ENCODE measurements at places on chromosomes 7 and 10. TPM values are rescaled to one million over a fixed set of nuclear protein-coding genes. Genes with fewer than 3 reads are reported as not detected.

FFAR4 gene
- total RNA-seq: not detected

PRRT4 gene
- total RNA-seq: 0.22 TPM

AMPH gene
- not detected for total RNA-seq

RTKN2 gene
- total RNA-seq: 1.7 TPM

MYO3A gene
- total RNA-seq: not detected

OR2A42 gene
- not detected for total RNA-seq

CTAGE4 gene
- 1.8 TPM for total RNA-seq

OR6B1 gene
- not detected for total RNA-seq

BEND7 gene
- total RNA-seq: not detected

GRCh38 chr7:77862691-77863090 is 64.1 kb downstream of the PHTF2 start:
- no peak for DNase-seq
- no peaks in the 10 kb centered on the region for H3K27me3 ChIP-seq
- no peak overlapping the region for H3K27ac ChIP-seq
- H3K36me3 ChIP-seq: no peaks in the 10 kb centered on the region

GRCh38 chr10:16242859-16243613 is 193.8 kb upstream of the PTER start:
- H3K4me1 ChIP-seq: no peaks in the 10 kb centered on the region
- H3K27ac ChIP-seq: no peak overlapping the region
- no peak overlapping the region for H3K4me3 ChIP-seq

- DNase-seq: no peak
- no peaks in the 10 kb centered on the region for H3K27me3 ChIP-seq
- no peak overlapping the region for H3K4me3 ChIP-seq
- peak overlapping the region; percentile 31 for H3K27ac ChIP-seq
- no peaks in the 10 kb centered on the region for H3K4me1 ChIP-seq
These were observed 76.0 kb downstream of the HIP1 start for GRCh38 chr7:75662579-75663301.

GRCh38 chr10:131911451-131911850 is 10.6 kb downstream of the PPP2R2D start:
- no peaks in the 10 kb centered on the region for H3K27me3 ChIP-seq
- DNase-seq: no peak
- H3K4me1 ChIP-seq: peaks cover 67% of the 10 kb centered on the region
- H3K27ac ChIP-seq: no peak overlapping the region
- H3K4me3 ChIP-seq: no peak overlapping the region
- H3K36me3 ChIP-seq: no peaks in the 10 kb centered on the region

- no peaks in the 10 kb centered on the region for H3K4me1 ChIP-seq
- H3K27me3 ChIP-seq: peaks cover 13% of the 10 kb centered on the region
- no peak overlapping the region for H3K4me3 ChIP-seq
- no peaks in the 10 kb centered on the region for H3K36me3 ChIP-seq
- no peak for DNase-seq
- no peak overlapping the region for H3K27ac ChIP-seq
These were observed 63.6 kb downstream of the INSIG1 start for GRCh38 chr7:155361346-155361680.

DNA sequence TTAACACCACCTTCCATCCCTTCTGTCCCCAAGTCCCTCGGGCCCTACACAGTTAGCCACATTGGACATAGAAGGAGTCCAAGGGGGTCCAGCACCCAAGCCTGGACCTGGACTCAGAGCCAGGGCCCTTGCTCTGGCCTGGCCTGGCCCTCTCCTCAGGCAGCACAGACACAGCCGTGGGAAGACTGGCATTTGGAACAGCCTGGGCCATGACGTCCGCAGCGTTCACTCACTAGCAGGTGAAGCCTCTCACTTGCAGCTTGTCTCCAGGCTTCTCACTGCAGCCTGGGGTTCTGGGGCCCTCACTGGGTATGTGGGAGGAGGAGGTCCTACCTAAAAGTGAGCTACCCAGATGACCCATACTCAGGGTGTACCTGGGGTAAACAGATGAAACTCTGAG is 33.7 kb upstream of the AQP1 start:
- no peak overlapping the region for H3K27ac ChIP-seq
- no peaks in the 10 kb centered on the region for H3K36me3 ChIP-seq
- no peak for DNase-seq

- H3K27ac ChIP-seq: no peak overlapping the region
- no peak overlapping the region for H3K4me3 ChIP-seq
These were observed 5.7 kb upstream of the GLCCI1 start for GRCh38 chr7:7962851-7963250.

DNA sequence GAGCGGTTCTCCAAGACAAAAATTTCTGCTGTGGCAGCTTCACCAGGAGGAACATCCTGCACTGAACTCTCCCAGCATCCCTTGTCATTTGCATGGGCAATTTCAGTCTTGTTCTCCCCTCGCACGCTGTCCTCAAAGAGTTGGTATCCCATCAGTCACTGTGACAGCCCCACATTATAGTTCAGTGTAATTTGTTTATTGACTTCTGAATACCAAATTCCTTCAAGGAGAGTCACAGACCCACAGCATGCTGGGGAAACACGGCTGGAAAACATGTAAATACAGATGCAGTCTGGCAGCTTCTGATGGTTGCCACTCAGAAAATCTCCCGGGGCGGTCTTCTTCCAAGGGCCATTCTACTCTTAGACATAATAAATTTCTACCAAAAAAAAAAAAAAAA is 151.0 kb upstream of the NEBL start:
- DNase-seq: no peak
- no peaks in the 10 kb centered on the region for H3K4me1 ChIP-seq
- no peak overlapping the region for H3K4me3 ChIP-seq
- H3K27me3 ChIP-seq: no peaks in the 10 kb centered on the region
- H3K36me3 ChIP-seq: no peaks in the 10 kb centered on the region
- H3K27ac ChIP-seq: no peak overlapping the region

- no peak overlapping the region for H3K27ac ChIP-seq
- no peaks in the 10 kb centered on the region for H3K4me1 ChIP-seq
- H3K4me3 ChIP-seq: no peak overlapping the region
These were observed 8.3 kb downstream of the CDK14 start for GRCh38 chr7:90604383-90604782.

GRCh38 chr10:31395695-31396094 is 76.7 kb downstream of the ZEB1 start:
- no peak for DNase-seq
- no peak overlapping the region for H3K27ac ChIP-seq
- H3K36me3 ChIP-seq: no peaks in the 10 kb centered on the region
- H3K27me3 ChIP-seq: no peaks in the 10 kb centered on the region

DNA sequence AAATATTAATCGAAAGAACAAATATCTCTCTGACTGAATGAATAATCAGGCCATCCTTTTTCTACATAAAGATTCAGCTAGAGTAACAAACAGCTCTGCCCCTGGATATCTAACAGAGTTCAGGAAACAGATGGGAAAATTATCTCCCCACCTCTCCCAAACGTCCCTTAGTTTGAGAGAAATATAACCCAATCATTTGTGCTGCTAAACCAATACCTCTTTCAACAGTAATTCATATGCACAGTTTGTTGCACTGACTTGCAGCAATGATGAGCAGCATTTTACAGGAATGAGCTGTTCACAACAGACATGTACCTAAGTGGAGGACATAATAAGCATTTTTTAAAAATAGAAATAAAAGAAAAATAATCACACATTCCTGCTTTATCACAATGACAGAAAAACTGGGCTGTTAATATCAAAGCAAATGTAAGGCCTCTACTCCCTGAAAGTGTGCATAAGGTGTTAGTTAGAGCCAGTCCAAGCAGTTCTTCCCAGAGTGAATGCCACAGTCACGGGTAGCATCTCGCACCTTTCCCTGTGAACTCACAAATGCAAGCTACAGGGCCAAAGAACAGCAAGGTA is 2.3 kb downstream of the CREB3L2 start:
- no peak overlapping the region for H3K4me3 ChIP-seq
- no peak overlapping the region for H3K27ac ChIP-seq
- H3K4me1 ChIP-seq: peaks cover 30% of the 10 kb centered on the region
- H3K36me3 ChIP-seq: no peaks in the 10 kb centered on the region
- no peak for DNase-seq

- H3K27me3 ChIP-seq: no peaks in the 10 kb centered on the region
- peak; percentile 30 for DNase-seq
- H3K36me3 ChIP-seq: no peaks in the 10 kb centered on the region
- peaks cover 12% of the 10 kb centered on the region for H3K4me1 ChIP-seq
- peak overlapping the region; percentile 61 for H3K27ac ChIP-seq
These were observed 557 bp downstream of the TMEM120A start for GRCh38 chr7:75993689-75994387.

GRCh38 chr7:131844369-131844768 is 287.9 kb upstream of the PODXL start:
- H3K36me3 ChIP-seq: no peaks in the 10 kb centered on the region
- no peak overlapping the region for H3K4me3 ChIP-seq
- H3K27ac ChIP-seq: no peak overlapping the region
- H3K27me3 ChIP-seq: no peaks in the 10 kb centered on the region
- DNase-seq: no peak
- no peaks in the 10 kb centered on the region for H3K4me1 ChIP-seq

DNA sequence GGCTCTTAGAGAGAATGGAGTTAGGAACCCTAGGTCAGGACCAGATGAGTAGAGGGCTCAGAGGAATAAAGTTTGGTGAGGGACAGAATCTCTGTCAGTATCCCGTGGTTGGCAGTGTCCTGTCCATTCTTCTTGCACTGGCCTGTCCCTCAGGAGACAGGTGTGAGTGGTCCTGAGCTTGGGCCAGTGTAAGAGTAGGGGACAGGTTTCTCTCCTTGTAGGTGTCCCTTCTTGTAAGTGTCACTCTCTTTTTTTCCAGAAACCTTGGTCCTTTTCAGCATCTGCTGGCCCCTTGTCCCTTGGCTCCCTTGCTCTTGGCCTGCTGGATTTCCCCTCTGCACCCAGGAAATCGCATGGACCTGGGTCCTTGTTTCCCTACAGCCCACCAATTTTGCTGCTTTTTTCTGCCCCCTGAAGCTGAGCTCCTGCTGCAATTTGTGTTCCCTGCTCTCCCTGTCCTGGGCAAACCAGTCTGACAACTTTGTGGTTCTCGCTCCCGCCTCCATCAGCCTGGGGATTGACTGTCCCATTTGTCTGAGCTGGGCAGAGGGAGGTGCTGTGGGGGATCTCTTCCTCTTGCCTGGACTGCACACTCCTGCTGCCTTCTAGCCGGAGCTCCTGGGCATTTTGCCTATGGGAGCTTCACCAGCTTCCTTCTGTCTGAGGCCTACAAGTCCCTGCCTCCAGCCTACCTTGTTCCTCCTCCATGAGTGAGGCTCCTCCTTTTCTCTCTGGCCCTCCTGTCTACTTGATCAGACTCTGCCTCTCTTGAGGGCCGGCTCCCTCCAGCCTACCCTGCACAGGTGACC is 6.5 kb downstream of the TSPAN14 start:
- H3K27ac ChIP-seq: peak overlapping the region; percentile 55
- peaks cover 99% of the 10 kb centered on the region for H3K4me1 ChIP-seq
- H3K4me3 ChIP-seq: peak overlapping the region; percentile 76
- no peak for DNase-seq

DNA sequence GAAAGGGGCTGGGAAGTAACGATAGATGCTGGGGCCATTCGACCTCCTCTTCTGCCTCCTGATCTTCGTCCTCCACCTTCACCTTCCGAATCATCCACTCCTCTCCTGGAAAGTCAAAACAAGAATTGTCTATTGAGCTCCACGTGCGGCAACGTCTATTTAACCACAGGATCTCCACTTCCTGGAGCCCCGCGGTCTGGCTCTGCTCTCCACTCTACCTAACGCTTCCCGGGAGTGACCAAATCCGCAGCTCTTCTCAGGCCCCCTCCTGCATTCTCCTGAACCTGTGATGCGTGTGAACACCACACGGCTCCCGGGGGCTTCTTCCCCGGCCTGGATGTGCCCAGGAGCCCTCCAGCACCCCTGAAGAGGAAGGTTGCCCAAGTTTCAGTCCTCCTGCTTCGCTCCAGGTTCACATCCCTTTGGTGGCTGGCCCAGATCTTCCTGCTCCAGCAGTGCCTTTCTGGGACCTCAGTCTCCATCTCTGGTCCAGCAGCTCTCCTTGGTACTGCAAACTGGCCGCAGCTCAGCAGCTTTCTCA is 7.2 kb downstream of the ZNF467 start:
- H3K27ac ChIP-seq: no peak overlapping the region
- no peaks in the 10 kb centered on the region for H3K27me3 ChIP-seq
- H3K4me3 ChIP-seq: no peak overlapping the region
- no peaks in the 10 kb centered on the region for H3K36me3 ChIP-seq
- peaks cover 5% of the 10 kb centered on the region for H3K4me1 ChIP-seq
- DNase-seq: no peak

DNA sequence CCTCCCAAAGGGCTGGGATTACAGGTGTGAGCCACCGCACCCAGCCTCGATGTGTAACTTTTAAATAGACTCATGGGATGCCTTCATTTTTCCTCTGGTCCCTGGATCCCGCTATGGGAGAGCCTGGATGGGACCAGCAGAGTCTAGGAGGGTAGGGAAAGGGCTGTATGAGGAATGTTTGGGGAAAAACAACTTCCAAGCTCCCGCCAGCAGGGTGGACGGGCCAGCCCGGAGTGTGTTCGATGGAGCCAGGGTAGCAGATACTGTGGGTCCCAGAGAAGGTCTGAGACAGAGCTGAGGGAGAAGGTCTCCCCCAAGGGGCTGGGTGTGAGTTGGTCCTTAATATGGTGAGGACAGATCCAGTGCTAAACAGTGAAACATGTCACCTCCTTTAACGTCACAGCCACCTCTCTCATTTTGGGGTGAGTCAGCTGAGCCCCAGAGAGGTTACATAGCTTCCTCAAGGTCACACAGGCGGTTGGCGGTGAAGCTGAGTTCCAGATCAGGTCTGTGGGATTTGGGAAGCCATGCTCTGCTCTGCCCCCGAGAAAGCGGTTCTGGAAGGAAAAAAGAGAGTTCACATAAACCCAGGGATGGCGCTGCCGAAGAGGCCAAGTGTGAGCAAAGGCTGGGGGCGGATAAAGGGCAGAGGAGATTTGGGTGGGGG is 66.4 kb downstream of the MYL10 start:
- no peak overlapping the region for H3K27ac ChIP-seq
- no peak overlapping the region for H3K4me3 ChIP-seq

DNA sequence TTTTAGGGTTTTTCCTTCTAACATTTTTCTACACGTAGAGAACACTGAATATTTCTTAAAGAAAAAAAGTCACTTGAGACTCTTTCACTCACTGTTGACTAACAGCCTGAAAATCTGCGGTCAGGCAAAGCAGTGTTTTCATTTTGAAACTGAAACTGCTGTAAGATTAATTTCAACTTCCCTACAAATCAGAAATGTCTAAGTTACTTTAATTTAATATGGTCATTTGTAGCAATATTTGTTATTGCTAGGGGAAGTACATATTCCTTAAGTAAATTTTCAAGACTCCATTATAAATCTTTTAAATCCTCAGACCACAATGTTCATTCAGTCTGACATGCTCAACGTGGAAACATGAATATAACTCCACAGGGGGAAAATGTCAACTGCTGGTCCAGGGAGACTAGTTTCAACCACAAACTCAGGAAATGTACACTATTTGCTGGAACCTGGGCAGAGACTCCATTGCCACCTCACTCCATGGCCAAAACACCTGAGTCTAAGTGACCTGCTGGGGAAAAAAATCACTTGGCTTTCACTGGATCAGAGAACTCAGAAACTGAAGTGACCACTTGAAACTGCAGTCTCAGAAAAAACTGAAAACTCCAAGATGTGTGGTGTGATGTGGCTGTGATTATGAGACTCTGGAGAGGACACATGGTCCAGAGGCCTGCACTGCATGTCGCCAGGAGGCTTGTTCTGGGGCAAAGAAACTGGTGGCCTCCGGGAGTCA is 161.2 kb downstream of the TAX1BP1 start:
- H3K27ac ChIP-seq: no peak overlapping the region
- peaks cover 16% of the 10 kb centered on the region for H3K4me1 ChIP-seq
- H3K4me3 ChIP-seq: no peak overlapping the region
- no peak for DNase-seq

- H3K4me3 ChIP-seq: no peak overlapping the region
- no peak overlapping the region for H3K27ac ChIP-seq
- no peak for DNase-seq
- H3K27me3 ChIP-seq: no peaks in the 10 kb centered on the region
- no peaks in the 10 kb centered on the region for H3K4me1 ChIP-seq
These were observed 612.1 kb upstream of the FZD8 start for GRCh38 chr10:36254199-36254598.

All from CD8-positive, alpha-beta memory T cell (primary cell).